ENCODE measurements at places on chromosomes 4 and X. TPM values are rescaled to one million over a fixed set of nuclear protein-coding genes. Genes with fewer than 3 reads are reported as not detected.

SLC7A11 gene
- polyA plus RNA-seq = 1.8 TPM

TMEM185A gene
- polyA plus RNA-seq = 19.1 TPM

PNMA6A gene
- polyA plus RNA-seq = not detected

LANCL3 gene
- not detected for polyA plus RNA-seq

SCLT1 gene
- 25.4 TPM for polyA plus RNA-seq

SNX25 gene
- polyA plus RNA-seq = 19.5 TPM

PGK1 gene
- 678 TPM for polyA plus RNA-seq

FAM133A gene
- polyA plus RNA-seq = not detected

EXOC1 gene
- 24.0 TPM for polyA plus RNA-seq

TEX13D gene
- 0.14 TPM for polyA plus RNA-seq

USP27X gene
- polyA plus RNA-seq = 0.09 TPM

STK26 gene
- polyA plus RNA-seq = 70.1 TPM

IKBKG gene
- polyA plus RNA-seq = 22.9 TPM

CLIC2 gene
- polyA plus RNA-seq = 19.8 TPM

F9 gene
- not detected for polyA plus RNA-seq

PABPC1L2A gene
- not detected for polyA plus RNA-seq

- peak; percentile 56 for DNase-seq
These were observed at the start of gene SORBS2 for GRCh38 chr4:185811509-185812364. Gene SORBS2 (minus strand): TSS chr4:185812194. CDS start chr4:185690571, 121,623 bp downstream.

DNA sequence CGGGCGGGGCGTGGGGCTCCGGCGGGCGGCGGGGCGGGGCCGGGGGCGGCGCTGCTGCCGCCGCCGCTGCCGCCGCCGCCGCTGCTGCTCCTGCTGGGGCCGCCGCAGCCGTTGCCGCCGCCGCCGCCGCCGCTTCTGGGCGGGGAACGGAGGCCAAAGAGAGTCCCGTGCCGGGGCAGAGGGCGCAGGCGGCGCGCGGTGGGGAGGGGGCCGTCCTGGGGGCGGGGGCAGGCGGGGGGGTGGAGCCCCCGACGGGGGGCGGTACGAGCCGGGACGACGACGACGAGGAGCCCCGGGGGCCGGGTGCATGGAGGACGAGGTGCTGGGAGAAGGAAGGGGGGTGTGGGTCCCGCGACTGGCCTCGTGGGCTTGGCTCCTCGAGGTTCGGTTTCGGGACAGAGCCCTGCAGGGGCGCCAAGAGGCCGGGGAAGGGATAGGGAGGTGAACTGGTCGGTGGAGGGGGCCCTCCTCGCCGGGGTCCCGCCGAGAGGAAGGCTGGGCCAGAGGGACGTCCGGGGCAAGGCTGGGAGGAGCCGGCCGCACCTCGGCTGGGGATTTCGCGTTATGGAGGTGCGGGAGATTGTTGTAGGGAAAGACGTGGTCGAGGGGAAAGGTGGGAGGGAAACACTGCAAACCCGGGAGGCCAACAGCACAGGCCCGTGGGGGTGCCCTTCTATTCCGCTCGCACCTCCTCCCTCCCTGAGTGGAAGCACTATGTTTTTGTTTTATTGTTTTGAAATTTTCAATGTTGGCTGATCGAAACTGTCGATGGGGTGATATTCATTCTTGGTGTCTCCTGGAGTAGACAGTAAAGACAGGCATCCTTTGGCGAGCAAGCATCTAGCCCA lies 1.9 kb downstream of the BCORL1 start:
- DNase-seq = no peak

DNA sequence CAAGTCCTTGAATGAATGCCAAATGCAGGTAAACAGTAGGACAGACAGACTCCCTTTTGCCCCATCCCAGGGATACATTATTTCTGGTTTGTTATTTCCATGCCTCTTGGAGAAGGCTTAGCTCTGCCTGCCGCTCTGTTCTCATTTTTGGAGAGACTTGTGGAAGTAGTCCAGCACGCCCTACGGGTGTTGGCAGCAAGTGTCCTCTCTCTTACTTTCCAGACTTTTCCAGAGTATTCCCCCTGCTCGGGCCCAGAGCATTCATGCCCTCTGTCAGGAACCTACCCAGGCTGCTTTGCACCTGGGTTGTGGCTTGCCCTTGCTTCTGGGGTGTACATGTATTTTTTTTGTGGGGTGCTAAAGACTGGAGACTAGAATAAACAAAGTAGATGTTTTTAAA lies 15.3 kb downstream of the SLC34A2 start:
- DNase-seq = no peak

DNA sequence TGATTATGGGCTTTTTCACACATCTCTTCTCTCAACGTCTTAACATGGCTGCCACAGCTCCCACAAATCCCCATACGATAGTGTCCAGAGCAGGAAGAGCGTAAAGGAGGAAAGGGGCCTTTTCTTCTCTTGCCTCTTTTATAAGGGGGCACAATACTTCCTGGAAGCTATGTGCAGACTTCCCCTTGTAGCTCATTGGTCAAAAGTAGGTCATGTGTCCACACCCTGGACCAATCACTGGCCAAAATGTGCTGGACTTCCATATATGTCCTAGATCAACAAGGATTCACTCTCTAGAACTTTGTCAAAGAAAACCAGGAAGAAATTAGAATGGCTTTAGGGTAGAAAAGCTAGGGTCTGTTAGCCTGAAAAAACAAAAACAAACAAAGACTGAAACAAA lies 26.7 kb downstream of the STK32B start:
- no peak for DNase-seq

GRCh38 chr4:173930329-173930967 lies 353.0 kb downstream of the FBXO8 start:
- no peak for DNase-seq

GRCh38 chr4:26860922-26861433 lies 337 bp downstream of the STIM2 start:
- no peak for DNase-seq

GRCh38 chrX:10109695-10110094 lies 47.1 kb upstream of the CLCN4 start:
- no peak for DNase-seq

GRCh38 chr4:1805493-1806222 lies 12.6 kb downstream of the FGFR3 start:
- no peak for DNase-seq

DNA sequence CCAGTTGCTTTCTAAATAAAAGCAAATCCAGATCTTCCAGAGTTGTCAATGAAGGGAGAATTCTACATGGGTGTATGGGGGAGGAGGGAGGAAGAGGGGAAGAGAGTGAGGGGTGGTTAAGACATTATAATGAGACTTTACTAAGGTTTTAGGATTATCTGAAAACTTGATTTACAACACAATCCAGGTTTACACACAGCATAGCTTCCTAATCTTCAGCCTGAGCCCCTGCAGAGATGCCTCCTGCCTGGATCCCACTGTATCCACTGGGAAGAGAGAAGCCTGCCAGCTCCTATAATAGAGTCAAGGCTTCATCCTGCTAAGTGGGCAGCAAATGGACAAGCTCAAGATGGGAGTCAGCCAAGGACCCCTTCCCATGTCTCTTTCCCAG lies 85.6 kb upstream of the KIT start:
- DNase-seq = no peak

DNA sequence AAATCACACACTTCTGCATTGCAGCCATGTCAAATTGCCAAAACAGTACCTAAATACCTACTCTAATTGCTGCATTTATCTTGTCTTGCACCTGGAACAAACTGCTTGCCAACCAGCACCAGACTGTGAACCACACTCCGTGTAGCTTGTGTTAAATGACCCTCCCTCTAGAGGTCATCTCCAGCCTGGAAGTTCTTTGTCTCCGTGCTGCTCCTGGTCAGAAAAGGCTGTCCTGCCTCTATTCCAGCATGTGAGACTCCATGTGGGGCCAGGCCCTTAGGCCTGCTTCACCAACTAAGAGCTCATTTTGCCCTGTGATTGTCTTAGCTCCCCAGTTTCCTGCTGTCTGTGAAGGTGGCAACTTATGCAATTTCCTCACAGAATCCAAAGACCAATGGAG lies 28.3 kb downstream of the CNGA2 start:
- no peak for DNase-seq

DNA sequence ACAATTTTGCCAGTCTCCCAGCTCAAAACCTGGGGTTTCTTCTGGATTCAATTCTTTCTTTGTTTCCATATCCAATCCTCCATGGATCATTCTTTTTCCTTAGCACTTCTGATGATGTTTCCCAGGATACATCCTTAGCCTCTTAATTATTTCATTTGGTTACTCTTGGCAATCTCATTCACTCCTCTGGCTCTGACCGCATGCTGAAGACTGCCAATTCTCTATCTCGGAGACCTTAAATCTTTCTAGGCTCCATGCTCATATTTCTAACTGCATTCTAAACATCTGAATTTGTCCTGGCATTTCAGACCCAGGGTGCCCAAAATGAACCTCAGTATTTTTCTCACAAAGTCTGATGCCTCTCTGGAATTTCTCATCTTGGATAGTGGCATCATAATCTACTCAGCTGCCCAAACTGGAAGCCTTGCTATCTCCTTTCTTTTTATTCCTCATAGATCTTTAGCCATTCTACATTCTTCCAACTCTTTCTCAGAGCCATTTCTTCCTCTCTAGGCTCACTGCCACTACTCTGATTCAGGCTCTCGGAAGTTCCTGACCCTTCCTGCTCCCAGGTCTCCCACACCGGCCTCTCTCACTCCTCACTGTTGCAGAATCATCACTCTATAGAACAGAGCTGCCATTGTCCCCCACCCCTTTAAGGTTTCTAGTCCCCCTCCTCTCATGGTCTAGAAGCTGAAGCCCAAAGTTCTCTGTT lies 290.2 kb downstream of the CAMK2D start:
- DNase-seq = no peak

DNA sequence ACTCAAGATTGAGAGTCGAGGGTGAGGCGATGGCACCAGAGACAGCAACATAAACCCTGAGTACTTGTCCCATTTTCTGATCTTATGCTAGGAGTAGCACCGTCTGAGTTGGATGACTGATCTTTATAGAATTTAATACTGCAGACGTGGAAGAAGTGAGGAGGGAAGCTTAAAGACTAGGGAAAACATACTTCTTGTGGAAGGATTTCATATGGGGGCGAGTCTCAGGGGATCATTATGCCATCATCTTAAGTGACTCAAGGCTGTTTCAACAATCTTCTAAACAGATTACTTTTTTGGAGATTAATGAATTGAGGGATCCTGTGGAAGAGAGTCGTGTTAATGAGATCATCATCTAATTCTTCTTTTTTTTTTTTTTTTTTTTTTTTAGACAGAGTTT lies 17.2 kb upstream of the FAT1 start:
- DNase-seq = no peak

DNA sequence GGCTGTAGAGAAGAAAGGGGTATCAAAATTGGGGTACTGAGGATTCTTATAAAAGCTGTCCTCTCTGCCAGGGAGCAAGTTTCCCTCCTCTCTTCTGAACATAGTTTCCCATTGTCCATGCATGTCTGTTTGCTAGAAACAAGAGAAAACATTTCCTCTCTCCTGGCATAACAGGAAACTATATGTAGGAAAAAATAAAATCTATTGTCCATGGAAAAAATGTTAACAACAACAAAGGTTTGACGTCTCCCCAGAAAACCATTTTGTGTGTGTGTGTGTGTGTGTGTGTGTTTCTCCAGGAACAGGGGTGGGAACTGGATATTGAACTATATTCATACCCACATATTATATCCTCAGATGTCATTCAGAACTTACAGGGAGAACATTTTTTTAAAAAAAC lies 107.2 kb downstream of the GASK1B start:
- DNase-seq = no peak

GRCh38 chrX:275967-276580 lies 5.1 kb upstream of the PLCXD1 start:
- no peak for DNase-seq

DNA sequence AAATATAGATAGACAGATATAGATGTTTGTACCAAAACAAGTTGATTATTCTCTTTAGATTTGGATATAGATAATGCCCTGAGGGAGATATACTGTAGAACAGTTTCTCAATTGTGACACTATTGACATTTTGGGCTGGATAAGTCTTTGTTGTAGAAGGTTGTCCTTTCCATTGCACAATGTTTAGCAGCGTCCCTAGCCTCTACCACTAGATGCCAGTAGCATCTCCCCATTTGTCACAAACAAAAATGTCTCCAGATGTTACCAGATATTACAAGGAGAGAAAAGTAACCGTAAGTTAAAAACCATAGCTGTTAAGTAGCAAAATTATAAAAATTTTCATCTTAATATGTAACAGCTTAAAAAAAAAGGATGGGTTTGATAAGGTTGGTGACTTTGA lies 2595.3 kb downstream of the ARAP2 start:
- no peak for DNase-seq

DNA sequence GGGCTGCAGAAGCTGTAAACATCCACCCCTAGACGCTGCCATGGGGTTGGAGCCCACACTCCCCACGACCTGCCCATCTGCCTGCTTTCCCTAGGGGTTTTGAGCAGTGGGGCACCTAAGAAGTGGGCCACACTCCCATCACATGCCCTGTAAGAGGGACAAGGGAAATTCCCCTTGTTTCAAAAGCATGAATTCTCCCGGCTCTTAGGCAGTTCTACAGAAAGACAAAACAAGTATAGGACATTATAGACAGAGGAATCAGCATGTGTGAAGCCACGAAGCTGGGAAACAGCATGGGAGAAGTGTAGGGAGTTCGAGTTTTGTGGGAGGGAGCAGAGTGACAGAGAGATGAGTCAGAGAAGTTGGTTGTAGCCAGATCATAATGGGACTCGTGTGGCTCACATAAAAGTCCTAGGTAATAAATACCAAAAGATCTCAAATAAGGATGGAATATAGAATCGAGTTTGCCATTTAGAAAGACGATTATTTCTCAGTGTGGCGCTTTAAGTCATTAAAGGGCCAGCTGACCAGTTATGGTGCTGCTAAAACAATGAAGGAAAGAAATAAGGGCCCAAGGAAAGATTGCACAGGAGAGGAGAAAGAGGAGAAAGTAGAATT lies 23.9 kb downstream of the APOO start:
- DNase-seq = no peak

GRCh38 chrX:118038614-118039365 lies 77.8 kb downstream of the KLHL13 start:
- DNase-seq = no peak

DNA sequence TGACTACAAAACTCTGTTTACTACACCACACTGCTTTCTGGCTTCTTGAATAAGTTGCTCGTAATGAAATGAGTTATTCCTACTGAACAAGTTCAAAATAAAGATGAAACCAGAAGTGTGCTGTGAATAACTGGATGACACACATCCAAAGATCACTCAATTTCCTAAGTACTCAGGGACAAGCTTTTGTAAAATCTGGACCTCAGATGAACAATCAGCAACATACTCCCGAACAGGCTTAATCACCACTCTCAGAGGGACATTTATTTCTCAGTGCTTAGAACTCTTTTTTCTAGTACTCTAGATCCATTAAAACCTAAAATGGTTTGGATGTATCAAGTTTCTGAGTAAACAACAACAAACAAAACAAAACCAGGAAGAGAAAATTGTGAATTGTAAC lies 61.5 kb upstream of the EXOC1L start:
- DNase-seq = no peak

GRCh38 chr4:182823576-182823975 lies 93.6 kb downstream of the DCTD start:
- no peak for DNase-seq

Data from GM12878 (cell line).